Amniotic stem cell (primary cell): ENCODE measurements at places on chromosomes 5 and 9.

DNA sequence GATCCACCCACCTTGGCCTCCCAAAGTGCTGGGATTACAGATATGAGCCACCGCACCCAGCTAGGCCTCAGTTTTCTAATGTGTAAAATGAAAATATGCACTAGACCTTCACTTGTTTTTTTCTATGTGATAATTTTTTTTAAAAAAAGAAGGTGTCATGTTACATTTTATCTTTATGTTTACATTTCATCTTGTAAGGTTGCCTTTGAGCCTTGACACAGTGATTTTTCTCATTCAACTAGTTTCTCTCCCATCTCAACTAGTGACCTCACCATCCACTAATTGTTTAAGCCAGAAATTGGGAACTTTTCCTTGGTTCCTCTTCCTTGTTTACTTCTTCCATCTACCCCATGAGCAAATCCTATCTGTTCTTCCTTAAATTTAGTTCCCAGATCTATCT, 21.5 kb downstream of the TMC1 start:
- no peak for DNase-seq

GRCh38 chr5:40834391-40834848, 602 bp downstream of the RPL37 start:
- no peak for DNase-seq

GRCh38 chr5:35833224-35833623, 23.5 kb upstream of the IL7R start:
- DNase-seq = no peak

GRCh38 chr5:173812811-173813550, 75.2 kb upstream of the CPEB4 start:
- DNase-seq = no peak

DNA sequence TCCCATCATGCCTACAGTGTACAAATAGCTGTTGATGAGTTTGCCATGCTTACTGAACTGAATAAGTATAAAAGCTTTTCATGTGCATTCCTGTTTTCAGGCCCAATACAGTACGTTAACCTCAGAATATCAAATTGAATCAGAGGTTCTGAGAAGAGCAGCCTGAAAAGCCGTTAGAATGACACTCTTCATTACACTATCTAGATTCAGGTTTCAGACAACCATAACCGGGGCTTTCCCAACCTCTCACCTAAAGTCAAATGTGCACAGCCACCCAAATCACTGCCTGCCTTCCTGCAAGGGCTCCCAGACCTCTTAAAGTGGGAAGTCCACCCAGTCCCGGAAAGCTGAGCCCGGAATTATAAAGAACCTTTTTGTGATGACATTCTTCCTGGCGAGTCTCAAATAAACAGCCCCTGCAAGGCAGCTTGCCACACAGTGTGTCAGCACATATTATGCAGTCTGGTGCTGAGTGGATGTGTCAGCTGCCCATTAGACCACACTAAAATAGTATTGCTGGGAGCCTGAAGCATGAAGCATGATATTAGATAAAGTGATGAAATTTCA, 245.8 kb downstream of the TLE4 start:
- DNase-seq = no peak

DNA sequence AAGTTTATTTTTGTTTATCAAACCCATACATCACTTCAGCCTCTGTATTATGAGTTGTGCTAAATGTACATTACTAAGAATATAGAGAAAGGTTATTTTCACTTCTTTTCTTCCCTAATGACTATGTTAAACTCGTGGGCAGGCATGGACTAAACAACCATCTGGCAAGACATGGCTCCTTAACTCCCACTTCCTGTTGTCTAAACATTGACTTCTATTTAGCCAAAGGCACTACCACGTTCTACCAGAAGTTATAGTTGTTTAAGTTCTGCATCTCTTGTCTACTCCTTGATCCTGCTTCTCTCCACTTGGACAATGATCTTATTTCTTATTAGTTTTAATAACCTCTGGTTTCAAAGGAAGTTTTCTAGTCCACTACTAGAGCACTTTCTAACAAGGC, 136.1 kb downstream of the MACIR start:
- DNase-seq = no peak

- no peak for DNase-seq
Observed at GRCh38 chr5:119331566-119332095, 24.2 kb upstream of the TNFAIP8 start.

GRCh38 chr9:136750526-136750925, 2.2 kb upstream of the LCN6 start:
- DNase-seq = no peak
